HFFc6 (cell line): ENCODE measurements at places on chromosomes 7 and 10.

GRCh38 chr10:96482815-96483588, 30.7 kb downstream of the TLL2 start:
- no peak for DNase-seq

DNA sequence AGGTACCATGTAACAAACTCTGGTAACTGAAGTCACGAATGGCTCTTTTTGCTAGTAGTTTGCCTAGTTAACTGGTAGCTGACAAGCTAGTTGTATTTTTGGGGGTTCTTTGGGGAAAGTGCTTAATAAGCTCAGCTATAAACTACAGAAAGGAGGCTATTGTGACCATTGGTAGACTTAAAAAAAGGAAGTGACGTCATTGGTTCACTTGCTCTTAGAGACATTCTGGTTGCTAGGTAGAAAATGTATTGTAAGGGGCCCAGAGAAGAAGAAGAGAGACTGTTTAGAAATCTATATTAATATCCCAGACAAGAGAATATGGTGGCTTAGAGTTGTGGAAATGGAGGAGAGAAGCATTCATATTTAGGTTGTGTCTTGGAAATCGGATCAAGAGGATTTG, 103.0 kb downstream of the NXPH1 start:
- no peak for DNase-seq

- peak; percentile 36 for DNase-seq
Measured at GRCh38 chr10:17001297-17001744, 128.3 kb downstream of the CUBN start.

DNA sequence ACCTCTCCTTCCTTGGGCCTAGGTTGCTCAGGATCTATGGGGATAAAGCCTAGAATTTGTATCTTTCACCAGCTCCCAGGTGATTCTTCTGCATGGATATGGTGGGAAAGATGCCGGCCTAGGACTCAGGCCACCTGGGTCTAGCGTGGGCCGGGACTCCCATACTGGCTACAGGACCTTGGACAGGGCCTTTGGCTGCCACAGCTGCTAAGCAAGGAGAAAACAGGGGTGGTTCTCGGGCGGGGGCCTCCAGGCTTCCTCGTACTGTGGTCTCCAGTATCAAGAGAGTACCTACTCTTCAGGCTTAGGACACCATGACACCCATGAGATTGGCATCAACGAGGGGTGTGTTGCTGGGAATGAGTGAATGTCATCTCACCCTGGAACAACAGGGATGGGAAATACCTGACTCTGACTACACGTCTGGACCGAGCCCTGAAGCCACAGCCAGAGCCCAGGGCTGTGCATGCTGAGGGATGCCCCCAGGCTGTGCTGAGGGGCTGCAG, 120.3 kb upstream of the ADAM12 start:
- DNase-seq = no peak

- DNase-seq = no peak
Measured at GRCh38 chr10:33154590-33154989, 179.9 kb downstream of the NRP1 start.

DNA sequence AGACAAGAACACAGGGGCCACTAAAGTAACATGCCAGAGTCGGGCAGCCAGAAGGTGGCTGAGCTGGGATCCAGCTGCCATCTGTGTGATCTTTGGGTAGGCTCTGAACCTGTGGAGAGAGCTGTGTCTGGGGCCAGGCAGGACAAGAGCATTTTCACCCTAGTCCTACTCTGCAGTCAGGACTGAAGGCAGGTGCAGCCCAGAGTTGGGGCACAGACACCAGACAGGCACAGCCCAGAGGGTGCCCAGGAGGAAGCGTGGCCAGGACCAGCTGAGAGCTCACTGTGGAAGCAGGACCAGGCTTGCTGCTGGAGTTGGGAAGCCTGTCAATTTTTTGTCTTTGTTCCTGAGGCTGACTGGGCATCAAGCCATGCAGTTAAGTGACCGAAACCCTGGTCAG, 113.6 kb downstream of the ADCY1 start:
- DNase-seq = no peak

DNA sequence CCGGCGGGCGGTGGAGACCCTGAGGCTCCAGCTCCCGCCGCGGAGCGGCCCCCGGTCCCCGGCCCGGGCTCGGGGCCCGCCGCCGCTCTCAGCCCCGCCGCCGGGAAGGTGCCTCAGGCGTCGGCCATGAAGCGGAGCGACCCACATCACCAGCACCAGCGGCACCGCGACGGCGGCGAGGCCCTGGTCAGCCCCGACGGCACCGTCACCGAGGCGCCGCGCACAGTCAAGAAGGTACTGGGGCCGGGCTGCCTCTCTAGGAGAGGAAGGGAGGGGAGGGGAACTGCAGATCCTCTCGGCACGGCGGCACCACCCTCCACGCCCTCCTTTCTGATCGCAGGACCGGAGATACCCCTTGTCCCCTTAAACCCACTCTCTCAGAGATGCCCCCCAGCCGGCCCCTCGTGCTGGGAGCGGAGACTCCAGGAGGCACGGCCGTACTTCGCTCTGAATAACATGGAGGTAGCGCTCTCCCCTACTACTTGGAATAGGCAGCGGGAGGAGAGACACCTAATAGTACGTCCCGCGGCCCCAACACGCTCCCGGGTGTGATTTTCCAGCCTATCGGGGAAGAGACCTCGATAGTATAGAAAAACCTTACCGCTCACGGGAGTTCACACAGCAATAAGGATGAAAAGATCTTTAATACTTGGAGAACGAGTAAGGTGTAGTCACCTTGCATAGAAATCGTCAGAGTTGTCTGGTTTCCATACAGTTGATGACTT, 538 bp downstream of the AHCYL2 start:
- DNase-seq = peak; percentile 32
